ENCODE measurements at places on chromosomes 11 and 22.
A peak's percentile ranks its signal among the peaks of the same experiment; 100 is the strongest.

- no peak for DNase-seq
Observed at GRCh38 chr11:130162733-130163132, 3.2 kb downstream of the ST14 start.

GRCh38 chr22:50190182-50190940 lies 4.6 kb downstream of the TRABD start:
- no peak for DNase-seq

GRCh38 chr22:26444777-26445176 lies 15.7 kb downstream of the ASPHD2 start:
- no peak for DNase-seq

- no peak for DNase-seq
Observed at GRCh38 chr11:35135222-35135621, 3.7 kb upstream of the CD44 start.

DNA sequence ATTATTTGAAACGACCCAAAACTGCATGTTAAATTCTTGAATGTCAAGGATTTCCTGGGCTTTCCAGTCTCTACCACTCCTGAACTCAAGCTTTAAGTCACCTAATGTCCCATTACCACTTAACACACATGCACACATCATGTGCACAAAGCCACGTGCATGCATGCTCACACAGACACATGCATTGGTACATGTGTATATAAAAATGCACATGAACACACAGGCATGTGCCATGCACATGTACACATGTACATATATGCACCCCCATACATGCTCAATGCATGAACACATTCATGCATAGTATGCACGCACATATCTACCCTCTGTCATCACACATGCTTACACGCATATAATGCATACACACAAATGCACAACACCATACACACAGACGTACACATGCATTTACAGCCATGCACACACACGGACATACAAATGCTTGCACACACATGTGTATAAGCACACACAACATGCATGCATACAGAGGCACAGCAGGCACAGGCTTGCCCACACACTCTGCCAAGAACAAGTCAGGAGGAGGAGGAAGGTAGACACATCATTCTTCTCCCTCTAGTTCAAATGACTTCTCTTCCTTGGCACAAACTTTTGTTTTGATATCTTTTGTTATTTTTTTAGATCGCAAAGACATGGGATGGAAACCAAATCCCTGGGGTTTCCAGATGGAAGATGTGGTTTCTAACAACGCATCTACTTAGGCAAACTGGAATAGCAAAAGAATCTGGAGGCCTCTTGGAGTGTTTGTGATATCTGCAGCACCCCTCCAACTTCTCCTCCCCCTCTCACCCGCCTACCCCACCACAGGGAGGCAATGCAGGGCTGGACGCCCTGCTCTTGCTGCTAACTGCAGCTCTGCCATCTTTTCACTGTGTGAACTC lies 24.6 kb downstream of the RASD2 start:
- no peak for DNase-seq

DNA sequence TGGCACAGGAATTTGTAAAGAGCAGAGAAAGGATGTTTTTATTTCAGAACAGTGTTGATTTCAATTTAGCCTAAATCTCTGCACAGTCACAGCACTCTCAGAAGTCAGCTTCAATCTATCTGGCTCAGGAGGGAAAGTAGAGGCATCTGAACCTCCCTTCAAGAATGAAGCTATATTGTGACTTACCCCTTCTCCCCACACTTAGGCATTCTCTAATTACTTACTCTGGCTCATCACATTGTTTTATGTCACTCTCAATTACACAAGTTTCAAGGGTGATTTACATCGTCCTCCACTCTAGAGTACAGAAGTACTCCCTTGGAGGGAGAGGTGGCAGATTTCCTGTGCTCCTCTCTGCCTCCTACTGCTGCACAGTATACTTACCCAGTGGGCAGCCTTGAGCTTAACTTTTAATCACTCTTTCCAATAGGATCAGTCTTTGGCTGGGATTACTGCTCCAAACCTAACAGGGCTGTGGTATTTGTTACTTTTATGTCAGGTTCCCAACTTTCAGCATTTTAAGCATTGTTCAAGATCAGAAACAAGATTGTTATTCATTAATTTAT lies 211.4 kb downstream of the AASDHPPT start:
- DNase-seq: no peak

- no peak for DNase-seq
Observed at GRCh38 chr11:123251657-123252344, 56.8 kb upstream of the CLMP start.

DNA sequence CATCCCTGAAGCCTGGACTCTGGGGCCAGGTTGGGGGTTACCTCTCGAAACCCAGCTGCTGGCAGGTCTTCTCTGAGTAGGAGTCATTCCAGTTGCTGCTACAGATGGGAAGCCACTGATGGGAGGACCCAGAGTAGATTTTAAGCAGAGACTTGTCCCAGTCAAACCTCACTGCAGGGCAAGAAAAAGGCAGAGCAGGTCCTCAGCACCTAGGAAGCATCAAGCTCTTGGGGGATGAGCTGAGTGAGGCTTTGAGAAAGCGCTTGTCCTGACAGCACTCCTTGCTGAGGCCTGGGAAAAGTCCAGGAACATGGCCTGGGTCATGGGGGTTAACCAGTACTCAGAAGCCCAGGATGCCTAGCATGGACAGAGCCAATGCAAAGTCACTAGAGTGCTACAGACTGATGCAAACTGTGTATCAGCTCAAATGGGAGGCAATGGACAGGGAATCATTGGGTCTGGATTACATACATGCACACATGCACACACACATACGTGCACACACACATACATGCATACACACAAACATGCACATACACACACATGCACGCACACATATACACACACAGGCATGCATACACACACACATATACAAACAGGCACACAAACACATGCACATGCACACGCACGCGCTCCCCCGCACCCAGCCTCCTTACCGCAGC lies 15.3 kb downstream of the TMPRSS13 start:
- DNase-seq: no peak

DNA sequence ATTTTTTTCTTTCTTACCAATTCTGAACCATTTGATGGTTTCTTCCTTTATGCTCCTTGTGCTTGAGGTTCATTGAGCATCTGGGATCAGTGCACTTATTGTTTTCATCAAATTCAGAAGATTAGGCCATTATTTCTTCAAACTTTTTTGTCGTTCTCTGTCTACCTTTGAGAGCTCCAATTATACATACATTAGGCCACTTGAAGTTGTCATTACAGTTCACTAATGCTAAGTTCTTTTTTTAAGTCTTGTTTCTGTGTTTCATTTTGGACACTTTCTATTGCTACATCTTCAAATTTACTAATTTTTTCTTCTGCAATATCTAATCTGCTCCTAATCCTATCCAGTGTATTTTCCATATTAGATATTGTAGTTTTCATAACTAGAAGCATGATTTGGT lies 40.8 kb downstream of the CDPF1 start:
- no peak for DNase-seq

GRCh38 chr11:106082096-106082495 lies 4.6 kb downstream of the AASDHPPT start:
- no peak for DNase-seq

DNA sequence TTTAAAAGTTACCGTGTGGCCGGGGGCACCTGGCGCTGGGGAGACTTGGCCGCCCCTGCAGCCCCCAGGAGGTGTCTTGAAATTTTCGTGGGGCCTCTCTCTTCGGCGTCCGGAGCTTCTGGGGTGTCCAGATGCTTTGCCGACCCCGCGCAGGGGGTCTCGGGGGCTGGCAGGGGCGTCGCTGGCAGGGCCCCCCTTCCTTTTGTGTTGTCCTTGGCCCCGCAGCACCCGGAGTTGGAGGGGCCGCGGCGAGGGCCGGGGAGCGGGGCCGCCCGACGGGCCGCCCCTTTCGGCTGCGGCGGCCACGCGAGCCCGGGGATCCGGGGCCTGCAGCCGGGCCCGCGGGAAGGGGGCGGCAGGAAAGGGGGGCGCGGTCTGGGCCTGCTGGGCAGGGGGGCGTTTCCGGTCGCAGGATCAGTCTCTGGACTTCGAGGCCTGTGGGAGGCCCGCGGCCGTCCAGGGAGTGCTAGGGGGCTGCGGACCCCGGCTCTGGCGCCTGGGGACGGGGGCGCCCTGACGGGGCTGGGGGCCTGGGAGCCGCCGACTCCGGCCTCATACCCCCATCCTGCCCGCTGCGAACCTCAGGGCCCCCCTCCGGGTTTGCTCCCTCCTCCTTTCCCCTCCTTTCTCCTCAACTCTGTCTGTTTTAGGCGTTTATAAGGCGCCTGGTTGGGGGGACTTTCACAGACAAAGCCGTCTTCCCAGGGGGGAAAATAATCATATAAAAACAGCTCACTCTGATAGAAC lies 869 bp downstream of the ZC3H7B start:
- peak; percentile 22 for DNase-seq

- DNase-seq: no peak
Observed at GRCh38 chr11:60970890-60971289, 590 bp upstream of the CD6 start.

DNA sequence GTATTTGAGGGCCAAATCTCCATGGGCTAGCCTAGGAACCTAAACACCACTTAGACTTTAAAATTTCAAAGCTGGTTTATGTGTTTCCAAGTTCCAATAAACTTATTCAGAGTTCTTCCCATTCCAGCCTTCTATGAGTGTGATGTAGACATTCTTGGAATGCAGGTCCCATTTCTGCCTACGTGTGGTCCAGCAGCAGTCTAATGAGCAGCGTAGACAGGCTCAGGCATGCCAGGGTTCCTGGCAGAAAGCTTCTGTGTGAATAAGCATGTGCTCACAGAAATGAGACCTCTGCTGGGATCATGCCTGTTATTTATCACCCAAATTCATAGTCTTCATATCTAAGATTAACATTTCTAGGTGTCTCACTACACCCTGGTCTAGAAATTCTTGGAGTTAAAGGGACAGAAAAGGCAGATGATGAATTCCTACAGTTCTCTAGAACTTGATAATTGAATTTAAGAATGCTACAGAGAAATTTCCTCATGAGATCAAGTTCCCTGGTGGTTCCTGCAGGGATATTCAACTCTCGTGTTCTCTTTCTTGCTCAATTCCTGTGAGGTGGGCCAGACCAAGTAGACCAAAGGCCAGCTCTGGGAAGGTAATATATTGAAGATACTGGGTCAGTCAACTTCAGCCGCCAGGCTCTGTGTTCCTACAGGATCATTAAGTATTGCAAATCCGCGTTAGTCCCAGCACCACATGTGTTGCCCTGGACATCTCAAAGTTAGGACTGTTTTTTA lies 17.6 kb downstream of the RNF185 start:
- no peak for DNase-seq

DNA sequence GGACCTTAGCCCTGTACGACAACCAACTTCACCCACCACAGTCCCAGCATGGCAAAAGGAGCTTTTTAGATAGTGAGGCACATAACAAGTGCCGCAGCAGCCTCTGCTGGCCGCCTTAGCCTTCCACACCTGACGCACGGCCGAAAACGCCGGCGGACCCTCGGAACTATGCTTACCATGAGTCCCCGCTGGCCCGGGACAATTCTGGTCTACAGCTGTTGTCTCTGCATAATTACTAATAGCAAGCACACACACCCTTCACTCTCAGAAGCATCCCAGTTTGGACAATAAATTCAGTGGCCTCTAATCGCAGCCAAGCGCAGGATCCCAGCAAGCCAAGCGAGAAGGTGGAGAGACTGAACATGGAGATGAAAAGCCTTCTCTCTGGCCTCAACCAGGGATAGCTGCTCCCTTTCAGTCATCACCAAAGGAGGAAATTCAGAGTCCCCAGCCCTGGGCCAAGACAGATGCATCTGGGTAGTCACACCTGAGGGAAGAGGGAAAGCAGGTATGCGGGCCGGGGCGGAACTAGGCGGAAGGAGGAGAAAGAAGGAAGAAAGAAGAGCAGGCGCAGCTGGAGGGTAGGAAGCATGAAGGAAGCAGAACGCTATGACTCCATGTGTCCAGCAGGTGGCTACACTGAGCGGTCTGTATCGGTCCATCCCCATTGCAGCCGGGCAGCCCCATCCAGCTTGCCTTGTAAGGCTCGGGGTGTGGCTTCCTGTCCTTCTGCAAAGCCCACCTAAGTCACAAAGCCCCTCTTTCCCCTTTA lies 40.3 kb downstream of the BUD13 start:
- peak; percentile 87 for DNase-seq

DNA sequence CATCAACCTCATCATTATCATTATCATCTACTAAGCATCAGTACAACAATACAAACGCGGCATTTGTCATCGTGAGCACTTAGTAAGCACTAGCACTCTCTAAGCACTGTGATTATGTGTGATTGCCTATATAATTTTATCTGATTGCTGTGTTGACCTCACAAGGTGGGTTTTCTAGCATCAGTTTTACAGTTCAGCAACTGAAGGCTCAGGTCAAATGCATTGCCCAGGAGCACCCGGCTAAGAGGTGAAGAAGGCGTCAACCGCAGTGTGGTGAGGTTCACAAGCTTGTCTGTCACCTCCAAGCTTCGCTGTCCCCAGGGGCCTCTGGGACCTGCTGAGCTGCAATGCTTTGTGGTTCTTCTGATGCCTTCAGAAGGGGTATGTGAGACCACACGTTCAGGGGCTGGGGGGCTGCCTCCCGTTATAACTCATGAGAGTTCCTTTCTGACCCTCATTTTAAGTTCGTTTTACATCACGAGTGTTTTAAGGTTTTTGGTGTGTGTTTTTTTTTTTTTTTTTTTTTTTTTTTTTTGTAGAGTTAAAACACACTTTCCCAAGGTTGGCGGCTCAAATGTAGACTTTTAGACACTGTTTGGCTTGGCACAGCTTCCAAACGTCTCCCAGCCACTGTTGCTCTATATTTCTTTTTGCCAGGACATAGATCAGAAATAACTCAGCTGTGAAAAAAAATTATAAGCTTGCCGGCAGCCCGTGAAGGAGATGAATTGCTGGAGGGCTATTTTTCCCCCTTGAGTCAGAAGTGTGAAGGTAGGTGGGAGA lies 33.8 kb upstream of the SCUBE1 start:
- no peak for DNase-seq

- DNase-seq: peak; percentile 69
Observed at GRCh38 chr22:32473388-32473952, 1.1 kb upstream of the FBXO7 start.

DNA sequence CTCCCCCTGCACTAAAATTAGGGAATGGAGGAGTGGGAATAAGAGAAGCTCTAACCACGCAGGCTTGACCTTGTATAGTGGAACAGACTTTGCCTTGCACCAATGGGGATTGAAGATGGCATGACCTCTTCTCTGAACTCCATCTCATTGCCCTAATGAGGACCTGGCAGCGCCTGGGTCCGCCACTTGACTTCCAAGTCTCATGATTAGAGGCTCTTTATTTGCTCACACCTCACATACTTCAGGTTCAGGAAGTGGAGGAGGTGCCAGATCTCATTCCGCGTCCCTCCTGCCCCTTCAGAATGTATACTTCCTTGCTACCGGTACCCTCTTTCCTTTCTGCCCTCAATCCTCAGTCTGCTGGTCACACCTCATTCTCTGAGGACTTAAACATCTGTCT lies 106.0 kb upstream of the CD44 start:
- no peak for DNase-seq

DNA sequence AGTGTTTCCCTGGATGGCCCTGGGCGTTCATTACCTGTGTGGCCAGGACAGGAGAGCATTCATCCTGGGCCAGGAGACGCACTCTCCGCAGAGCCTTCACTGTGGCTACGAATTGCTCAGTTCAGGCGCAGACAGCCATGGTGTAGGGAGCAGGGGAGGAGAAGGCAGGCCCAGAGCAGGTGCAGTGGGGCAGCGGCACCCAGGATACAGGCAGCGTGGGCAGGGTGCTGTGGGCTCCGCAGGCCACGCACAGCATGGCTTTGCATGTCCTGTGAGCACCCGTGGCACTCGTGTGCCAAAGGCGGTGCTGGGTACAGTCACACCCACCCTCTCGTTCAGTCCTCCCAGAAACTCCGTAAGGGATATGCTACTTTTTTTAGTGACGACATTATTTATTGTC lies 124.2 kb upstream of the B3GAT1 start:
- DNase-seq: no peak

- no peak for DNase-seq
Observed at GRCh38 chr11:115334932-115335788, 169.1 kb downstream of the CADM1 start.
